ENCODE measurements at places on chromosomes 11 and 22. TPM values are rescaled to one million over a fixed set of nuclear protein-coding genes. Genes with fewer than 3 reads are reported as not detected.

GRCh38 chr11:116870054-116870453, 32.6 kb upstream of the APOA1 start:
- peaks cover 71% of the 10 kb centered on the region for H3K36me3 ChIP-seq
- DNase-seq: no peak
- no peaks in the 10 kb centered on the region for H3K27me3 ChIP-seq
- H3K27ac ChIP-seq: no peak overlapping the region
- no peak overlapping the region for H3K4me3 ChIP-seq

- H3K36me3 ChIP-seq: no peaks in the 10 kb centered on the region
- no peaks in the 10 kb centered on the region for H3K4me1 ChIP-seq
- DNase-seq: no peak
- no peak overlapping the region for H3K27ac ChIP-seq
- no peaks in the 10 kb centered on the region for H3K27me3 ChIP-seq
- H3K4me3 ChIP-seq: no peak overlapping the region
These were observed 97.9 kb downstream of the WNT7B start for GRCh38 chr22:45878901-45879551.

The DRD4 gene
- total RNA-seq: 0.64 TPM

The APOBEC3H gene
- 7.5 TPM for total RNA-seq

DNA sequence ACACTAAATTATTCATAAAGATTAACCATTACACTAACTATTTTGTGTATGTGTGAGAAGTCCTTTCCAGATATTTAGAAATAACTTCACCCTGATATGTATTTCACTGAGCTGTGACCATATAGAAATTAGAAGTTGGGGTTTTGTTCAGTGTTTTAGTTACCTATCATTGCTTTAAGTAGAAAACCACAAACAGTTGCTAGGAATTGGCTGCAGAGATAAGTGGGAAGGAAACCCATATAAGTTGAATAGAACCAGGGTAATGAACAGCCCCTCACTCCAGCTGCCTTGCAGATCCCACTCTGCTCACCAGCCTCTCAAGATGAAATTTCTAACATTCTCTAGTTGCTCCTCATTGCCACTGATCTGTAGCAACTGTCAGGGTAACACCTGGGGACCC, 10.3 kb downstream of the SRSF8 start:
- no peak for DNase-seq
- H3K4me3 ChIP-seq: no peak overlapping the region
- no peaks in the 10 kb centered on the region for H3K36me3 ChIP-seq
- no peaks in the 10 kb centered on the region for H3K4me1 ChIP-seq
- H3K27ac ChIP-seq: no peak overlapping the region
- H3K27me3 ChIP-seq: no peaks in the 10 kb centered on the region

- no peak overlapping the region for H3K4me3 ChIP-seq
- H3K36me3 ChIP-seq: no peaks in the 10 kb centered on the region
- H3K27ac ChIP-seq: no peak overlapping the region
- no peak for DNase-seq
- H3K27me3 ChIP-seq: no peaks in the 10 kb centered on the region
These were observed 43.6 kb upstream of the FIBIN start for GRCh38 chr11:26950260-26950719.

DNA sequence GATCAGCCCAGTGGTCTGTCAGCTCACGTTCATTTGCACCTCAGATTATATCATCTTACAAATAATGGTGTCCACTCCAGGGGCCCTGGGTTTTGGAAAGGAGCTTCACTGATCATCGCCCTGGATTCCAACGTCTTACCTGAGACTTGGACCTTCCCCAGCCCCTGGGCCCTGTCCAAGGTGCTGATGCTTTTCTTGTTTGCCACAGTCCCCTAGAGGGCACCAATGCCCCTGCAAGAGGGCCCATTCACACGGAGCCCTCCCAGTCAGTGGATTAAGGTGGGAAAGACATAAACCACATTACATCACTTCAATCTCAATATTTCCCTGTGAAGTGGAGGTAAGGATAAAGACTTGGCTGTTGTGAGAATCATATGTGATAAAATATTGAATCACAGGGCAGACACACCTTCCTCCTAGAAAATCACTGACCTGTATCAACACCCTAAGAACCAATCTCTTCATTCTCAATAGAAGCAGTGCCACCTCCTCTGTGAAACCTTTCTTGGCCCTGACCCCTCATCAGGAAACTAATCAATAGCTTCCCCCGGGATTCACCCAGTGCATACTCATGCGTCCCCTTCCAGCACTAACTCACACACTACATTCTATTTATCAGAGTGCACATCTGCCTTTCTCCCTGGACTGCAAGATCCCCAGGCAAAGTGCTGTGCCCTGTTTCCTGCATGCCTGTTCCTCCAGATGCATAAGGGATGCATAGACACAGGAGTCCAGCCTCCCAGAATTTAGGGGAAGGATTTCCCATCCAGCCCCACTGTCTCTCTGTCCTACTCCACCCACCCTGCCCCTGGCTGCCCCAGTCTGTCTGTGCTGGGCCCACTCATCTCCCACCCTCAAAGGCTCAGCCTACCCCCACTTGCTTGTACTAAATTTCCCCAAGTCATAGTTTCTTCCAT, 167.0 kb downstream of the BUD13 start:
- no peaks in the 10 kb centered on the region for H3K27me3 ChIP-seq
- H3K4me3 ChIP-seq: no peak overlapping the region
- DNase-seq: no peak
- no peaks in the 10 kb centered on the region for H3K36me3 ChIP-seq

DNA sequence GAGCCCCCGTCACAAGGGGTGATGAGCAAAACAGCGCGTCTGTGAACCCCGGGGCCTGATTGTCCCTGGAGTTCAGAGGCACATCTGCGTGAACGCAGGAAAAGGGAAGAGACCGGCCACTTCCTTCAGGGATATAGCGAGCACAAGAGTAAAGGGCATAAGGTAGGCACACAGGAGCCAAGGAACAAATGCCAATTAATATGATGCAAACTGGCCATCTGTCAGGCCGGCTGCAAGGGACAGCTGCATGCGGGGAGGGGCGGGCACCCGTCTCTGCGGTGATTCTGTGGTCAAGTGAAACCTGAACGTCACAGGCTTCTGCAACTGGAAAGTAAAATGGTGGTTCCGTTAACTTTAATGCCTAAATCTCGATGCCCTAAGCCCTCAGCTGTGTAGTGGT, 64.7 kb downstream of the TRIM29 start:
- no peak overlapping the region for H3K27ac ChIP-seq
- no peaks in the 10 kb centered on the region for H3K27me3 ChIP-seq
- no peaks in the 10 kb centered on the region for H3K36me3 ChIP-seq
- no peak overlapping the region for H3K4me3 ChIP-seq
- DNase-seq: no peak

DNA sequence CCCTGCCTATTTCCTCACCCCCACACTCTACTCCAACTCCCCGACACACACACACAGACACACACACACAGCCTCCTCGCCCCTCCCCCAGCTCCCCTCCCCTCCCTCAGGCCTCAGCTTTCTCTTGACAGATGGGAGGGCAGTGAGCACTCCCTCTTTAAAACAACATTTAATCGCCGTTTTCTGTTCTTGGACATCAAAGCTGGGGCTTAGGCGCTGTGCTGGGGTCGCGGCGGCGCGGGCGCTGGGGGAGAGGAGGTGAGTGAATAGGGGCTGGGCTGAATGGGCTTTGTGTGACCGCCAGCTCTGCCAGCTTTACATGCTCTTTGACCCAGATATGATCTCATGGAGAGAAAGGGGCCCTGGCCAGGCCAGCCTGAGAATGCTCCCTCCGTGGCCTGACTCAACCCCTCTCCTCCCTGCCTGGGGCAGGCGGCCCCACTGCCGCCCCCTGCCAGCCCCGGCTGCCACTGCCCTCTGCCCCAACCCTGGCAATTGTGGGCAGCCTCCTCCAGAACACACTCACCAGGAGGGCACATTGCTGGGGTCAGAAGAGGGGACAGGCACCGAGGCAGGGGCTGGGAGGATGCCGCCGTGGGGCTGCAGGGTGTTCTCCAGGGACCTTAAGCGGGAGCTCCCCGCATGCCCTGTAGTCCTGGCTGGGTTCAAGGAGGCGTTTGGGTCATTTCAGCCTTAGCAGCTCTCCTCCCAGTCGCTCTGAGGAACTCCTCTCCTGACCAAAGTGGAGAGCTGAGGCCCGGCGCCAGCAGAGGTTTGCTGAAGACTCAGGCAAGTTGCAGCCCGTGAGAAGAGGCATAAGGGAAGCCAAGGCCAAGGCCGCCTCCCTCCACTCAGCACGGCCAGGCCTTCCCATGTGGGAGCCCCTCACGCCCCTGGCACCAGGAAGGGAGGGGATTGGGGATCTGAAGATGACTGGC, 38.3 kb upstream of the NNMT start:
- no peak for DNase-seq
- no peaks in the 10 kb centered on the region for H3K27me3 ChIP-seq
- H3K36me3 ChIP-seq: no peaks in the 10 kb centered on the region
- H3K4me3 ChIP-seq: no peak overlapping the region
- H3K4me1 ChIP-seq: no peaks in the 10 kb centered on the region

DNA sequence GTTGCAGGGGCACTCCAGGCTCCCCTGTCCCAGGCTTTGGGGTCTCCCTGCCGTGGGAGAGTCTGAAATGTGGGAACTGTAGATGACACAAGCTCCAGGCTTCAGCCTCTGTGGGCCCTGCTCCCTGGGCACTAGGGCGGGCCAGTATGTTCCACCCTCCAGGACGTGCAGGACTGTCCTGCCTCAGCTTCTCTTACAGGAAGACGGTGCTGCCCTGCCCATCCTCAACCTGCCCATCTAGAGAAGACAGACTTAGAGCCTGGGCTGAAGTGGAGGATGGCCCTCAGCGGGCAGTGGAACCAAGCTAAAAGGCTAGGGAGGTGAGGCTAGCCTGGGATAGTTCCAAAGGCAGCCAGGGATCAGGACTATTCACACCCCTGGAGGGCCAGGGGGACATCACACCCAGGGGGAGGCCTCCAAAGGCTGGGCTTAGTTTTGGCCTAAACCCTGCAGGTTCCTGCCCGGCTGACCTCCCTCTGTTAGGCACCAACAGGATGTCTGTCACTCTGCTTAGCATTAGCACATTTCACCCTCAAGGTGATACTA, 4.0 kb upstream of the CERK start:
- no peaks in the 10 kb centered on the region for H3K36me3 ChIP-seq
- no peak overlapping the region for H3K27ac ChIP-seq

The RAPSN gene
- total RNA-seq: 0.55 TPM

DNA sequence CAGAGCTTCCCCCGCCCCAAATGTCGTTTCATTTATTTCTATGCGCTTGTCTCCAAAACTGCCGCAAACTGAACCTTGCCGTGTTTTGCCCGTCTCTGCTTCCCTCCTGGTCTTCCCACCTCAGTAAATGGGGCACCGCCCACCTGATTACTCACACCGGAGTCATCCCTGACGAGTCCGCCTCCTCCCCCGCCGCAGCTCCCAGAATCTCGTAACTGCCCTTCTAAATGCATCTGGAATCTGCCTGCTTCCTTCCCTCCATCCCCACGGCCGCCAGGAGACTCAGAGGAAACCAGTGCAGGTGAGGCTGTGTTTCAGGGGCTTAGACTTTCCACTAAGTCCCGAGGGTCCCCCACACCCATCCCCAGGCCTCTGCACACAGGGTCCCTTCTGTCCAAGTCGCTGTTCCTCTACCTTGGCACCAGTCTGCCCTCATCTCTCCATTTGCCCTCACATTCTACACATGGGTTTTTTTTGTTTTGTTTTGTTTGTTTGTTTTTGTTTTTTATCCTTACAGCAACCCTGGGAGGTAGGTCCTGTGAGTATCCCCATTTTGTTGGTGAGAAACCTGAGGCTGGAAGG, 62.6 kb upstream of the PHF21B start:
- no peaks in the 10 kb centered on the region for H3K4me1 ChIP-seq
- no peaks in the 10 kb centered on the region for H3K27me3 ChIP-seq
- DNase-seq: no peak

The HSD17B12 gene
- 17.9 TPM for total RNA-seq

DNA sequence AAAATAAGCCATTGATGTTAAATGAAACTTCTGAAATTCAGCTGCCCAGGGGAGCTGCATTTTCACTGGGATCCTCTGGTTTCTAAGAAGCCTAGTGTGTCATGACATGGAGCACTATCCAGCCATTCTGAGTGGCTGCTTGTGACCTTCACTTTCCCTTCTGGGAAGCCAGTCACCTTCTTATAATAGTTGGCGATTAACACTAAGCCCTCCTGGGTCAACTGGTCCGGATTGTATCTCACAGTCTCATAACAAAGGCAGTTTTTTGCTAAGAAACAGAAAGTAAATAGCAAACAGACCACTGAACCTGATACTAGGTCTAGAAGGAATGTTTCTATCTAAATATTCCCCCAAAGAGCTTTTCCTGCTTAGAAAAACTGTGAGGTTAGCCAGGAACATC, 7.9 kb downstream of the CSRP3 start:
- DNase-seq: no peak
- H3K27ac ChIP-seq: no peak overlapping the region

DNA sequence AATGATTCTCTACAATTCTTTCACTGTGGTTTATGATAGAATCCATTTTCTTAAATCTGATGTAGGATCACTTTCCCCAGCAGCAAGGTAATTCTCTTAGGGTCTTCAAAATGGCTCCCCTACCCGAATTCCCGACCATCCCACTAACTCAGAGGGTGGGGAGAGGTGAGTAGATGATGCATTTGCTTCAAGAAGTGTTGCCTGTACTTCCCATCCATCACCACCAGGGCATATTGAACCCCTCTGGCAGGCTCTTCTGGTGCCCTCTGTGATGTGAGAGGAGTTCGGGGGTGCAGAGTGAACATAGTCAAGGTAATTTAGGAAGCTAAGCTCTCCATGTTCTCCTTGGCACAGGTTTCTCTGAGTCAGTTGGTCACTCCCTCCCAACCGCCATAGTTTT, 52.3 kb downstream of the ZNRF3 start:
- H3K27me3 ChIP-seq: no peaks in the 10 kb centered on the region
- H3K27ac ChIP-seq: no peak overlapping the region

- DNase-seq: no peak
- no peaks in the 10 kb centered on the region for H3K36me3 ChIP-seq
- no peaks in the 10 kb centered on the region for H3K27me3 ChIP-seq
- H3K4me1 ChIP-seq: no peaks in the 10 kb centered on the region
These were observed 68.2 kb downstream of the EMSY start for GRCh38 chr11:76512851-76513653.

GRCh38 chr11:70108250-70108649, 30.1 kb downstream of the ANO1 start:
- no peaks in the 10 kb centered on the region for H3K4me1 ChIP-seq
- H3K4me3 ChIP-seq: no peak overlapping the region
- no peaks in the 10 kb centered on the region for H3K27me3 ChIP-seq
- no peak overlapping the region for H3K27ac ChIP-seq

GRCh38 chr11:940496-941135, 14.9 kb downstream of the AP2A2 start:
- H3K36me3 ChIP-seq: peaks cover 12% of the 10 kb centered on the region
- no peak for DNase-seq
- no peak overlapping the region for H3K27ac ChIP-seq
- H3K4me1 ChIP-seq: peaks cover 22% of the 10 kb centered on the region
- no peak overlapping the region for H3K4me3 ChIP-seq

The TMA7B gene
- total RNA-seq: 9.3 TPM

The ZP1 gene
- 0.41 TPM for total RNA-seq

The OR52E6 gene
- total RNA-seq: not detected

The SNAP29 gene
- 26.1 TPM for total RNA-seq

- H3K27me3 ChIP-seq: no peaks in the 10 kb centered on the region
- H3K4me1 ChIP-seq: no peaks in the 10 kb centered on the region
- H3K36me3 ChIP-seq: no peaks in the 10 kb centered on the region
- no peak overlapping the region for H3K27ac ChIP-seq
- no peak overlapping the region for H3K4me3 ChIP-seq
These were observed 13.8 kb upstream of the LINC01488 start for GRCh38 chr11:69467646-69468045.

Data from CD4-positive, alpha-beta memory T cell (primary cell).